ENCODE measurements at places on chromosomes 4 and X. TPM values are rescaled to one million over a fixed set of nuclear protein-coding genes. Genes with fewer than 3 reads are reported as not detected.

MAGEC2 gene
- total RNA-seq, result not detected

AVPR2 gene
- total RNA-seq, result not detected

GRCh38 chr4:139241086-139241783 is 38.8 kb downstream of the MGARP start:
- no peak for DNase-seq

DNA sequence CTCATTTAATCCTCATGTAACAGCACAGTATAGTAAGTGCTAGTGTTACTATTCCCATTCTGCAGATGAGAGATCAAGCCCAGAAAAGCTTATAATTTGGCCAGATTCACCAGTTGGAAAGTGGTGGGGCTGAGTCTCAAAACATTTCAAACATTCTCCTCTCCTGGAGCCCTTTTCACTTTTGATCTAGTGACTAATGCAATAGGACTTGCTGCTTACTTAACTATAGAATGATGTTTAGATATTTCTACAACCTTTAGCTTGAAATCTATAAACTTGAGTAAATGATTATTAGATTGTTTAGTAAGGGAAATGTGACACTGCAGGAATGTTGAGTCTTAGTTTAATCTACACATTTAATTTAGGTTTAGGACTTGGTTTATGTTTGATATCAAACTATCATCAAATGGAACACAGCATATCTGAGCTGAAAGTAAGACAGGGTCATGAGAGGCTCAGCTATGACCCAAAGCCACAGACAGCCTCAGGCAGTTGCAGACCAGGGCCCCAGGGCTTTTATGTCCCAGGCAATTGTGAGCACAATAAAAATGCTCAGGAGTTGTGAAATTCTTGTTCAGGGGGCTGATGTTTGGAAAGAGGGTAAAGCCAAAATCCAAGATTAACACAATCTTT is 199.5 kb upstream of the HS3ST1 start:
- no peak for DNase-seq

Data from neural crest cell (in vitro differentiated cells).